GM23248 (cell line): ENCODE measurements at places on chromosomes 3 and 15.

DNA sequence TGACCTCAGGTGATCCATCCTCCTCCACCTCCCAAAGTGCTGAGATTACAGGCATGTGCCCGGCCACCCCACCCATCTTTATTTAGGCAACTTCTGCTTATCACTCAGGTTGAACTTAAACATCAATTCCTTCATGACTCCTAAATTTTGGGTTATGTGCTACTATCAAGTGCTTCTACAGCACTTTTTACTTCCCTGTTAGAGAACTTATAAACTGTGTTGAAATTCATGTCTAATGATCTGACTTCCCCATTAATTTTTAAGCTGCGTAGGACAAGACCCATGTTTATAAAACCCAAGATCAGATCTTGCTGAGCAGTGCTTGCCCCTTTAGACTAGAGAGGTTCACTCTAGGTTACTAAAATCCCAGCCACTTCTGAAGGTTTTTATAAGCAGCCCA is 266.2 kb upstream of the TPRG1 start:
- no peak for DNase-seq

DNA sequence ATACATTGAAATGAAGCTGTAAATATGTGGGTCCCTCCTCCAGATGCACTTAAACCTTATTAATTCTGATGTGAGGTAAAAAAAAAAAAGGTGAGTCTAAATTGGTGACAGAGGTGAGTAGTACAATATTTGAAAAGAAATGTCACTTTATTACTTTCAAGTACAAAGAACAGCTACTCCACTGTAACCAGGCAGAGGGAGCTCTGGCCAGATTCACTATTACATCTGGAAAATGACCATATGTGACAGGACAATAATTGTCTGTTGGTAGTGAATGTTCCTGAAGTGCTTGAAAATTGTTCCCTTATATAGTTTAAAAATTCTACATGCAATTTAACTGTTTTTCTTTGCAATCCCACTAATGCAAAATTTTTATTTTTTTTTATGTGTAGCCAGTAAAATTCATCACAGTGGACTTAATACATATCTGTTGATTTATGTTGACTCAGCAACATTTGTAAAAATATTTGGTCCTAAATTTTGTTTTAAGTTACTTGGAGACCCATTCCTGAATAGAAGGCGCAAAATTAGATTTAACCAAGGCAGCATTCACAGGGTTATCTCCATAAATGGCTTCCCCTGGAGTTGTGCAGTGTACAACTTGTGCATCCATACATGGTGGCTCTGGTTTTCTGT is 231.9 kb upstream of the TBC1D5 start:
- DNase-seq = peak; percentile 12

DNA sequence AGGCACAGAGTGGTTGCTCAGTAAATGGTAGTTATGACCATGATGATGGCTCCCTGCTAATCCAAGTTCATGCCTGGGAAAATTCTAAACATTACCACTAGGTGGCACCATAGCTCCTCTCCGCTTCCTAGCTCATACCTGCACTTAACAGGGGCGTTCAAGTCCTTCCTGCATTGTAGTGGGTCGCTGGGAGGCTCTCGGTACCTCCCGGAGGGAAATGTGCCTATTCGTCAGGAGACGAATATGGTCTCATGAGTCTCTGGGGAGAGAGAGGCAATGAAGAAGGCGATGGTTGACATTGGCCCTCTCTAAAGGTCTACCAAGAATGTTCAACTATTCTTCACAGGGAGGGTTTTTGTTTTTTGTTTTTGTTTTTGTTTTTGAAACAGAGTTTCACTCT is 10.9 kb downstream of the MESP1 start:
- peak; percentile 61 for DNase-seq

DNA sequence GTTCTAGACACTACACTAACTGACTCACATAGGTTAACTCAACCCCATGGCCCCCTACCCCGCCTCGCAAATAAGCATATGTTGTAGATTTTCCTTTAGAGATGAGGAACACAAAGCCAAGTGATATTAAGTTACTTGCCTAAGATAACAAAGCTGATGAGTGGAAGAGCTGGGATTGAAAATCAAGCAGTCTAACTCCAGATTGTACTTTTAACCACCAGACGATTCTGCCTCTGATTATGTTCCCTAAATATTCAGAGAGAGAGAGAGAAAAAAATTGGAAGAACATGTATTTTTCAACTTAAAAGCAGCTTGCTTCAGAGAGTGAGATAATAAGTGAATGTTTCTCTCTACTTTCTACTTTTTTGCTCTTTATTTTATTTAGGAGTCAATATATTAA is 66.9 kb upstream of the THBS1 start:
- no peak for DNase-seq

DNA sequence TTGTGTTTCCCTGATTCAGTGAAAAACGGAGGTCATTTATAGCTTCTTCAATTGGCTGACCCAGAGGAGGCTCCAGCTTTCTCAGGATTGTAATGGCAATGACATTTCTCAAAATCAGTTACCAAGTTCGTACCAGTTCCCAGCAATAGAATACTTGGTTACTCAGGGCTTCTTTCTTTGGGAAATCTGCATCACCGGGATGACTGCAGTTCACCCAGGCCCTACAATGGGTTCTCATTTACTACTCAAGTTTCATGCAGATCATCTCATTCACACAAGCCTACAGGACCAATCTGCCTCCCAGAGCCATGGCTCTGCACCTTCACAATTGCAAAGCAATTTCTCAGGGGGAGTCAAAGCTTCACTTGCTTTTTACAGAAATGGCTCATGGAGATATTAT is 109.6 kb downstream of the FHIT start:
- DNase-seq = no peak

- no peak for DNase-seq
These were observed 523.8 kb downstream of the SOX2 start for GRCh38 chr3:182235504-182235903.

DNA sequence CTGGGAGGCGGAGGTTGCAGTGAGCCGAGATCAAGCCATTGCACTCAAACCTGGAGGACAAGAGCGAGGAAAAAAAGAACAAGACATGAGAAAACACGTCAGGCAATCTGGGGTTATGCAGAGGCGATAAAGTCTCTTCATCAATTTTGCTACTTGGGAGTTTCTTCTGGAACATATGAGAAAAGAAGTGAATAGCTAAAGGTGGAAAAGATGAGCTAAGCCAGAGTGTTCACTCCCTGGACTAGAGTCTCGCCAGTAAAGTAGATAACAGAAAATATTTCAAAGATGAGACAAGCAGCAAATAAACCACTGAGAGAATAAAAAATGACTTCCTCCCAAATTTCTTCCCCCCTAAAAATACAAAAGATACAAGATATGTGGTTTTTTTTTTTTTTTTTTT is 188.4 kb upstream of the HES1 start:
- DNase-seq = no peak

GRCh38 chr3:159664006-159664405 is 324.6 kb upstream of the IL12A start:
- peak; percentile 8 for DNase-seq

GRCh38 chr3:50454481-50455070 is 48.9 kb downstream of the CACNA2D2 start:
- DNase-seq = no peak

DNA sequence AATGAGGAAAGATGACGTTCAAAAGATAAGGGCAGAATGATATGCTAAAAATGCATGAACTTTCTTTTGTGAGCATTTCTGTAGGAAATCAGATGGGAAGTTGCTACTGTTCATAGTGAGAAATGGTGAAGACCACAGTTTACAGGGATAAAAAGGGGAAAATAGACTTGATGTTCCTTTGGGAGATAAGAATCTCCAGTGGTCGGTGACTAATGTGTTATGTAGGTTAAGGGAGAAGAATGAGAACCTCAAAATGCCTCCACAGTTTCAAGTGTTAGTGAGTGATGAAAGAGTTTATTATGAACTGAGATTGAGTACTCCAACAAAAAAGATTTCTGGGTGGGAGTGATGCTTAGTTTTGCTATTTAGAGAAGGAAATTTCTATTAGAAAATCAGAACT is 247.2 kb downstream of the LSAMP start:
- peak; percentile 23 for DNase-seq

GRCh38 chr3:129973853-129974563 is 512 bp upstream of the TRH start:
- DNase-seq = no peak

DNA sequence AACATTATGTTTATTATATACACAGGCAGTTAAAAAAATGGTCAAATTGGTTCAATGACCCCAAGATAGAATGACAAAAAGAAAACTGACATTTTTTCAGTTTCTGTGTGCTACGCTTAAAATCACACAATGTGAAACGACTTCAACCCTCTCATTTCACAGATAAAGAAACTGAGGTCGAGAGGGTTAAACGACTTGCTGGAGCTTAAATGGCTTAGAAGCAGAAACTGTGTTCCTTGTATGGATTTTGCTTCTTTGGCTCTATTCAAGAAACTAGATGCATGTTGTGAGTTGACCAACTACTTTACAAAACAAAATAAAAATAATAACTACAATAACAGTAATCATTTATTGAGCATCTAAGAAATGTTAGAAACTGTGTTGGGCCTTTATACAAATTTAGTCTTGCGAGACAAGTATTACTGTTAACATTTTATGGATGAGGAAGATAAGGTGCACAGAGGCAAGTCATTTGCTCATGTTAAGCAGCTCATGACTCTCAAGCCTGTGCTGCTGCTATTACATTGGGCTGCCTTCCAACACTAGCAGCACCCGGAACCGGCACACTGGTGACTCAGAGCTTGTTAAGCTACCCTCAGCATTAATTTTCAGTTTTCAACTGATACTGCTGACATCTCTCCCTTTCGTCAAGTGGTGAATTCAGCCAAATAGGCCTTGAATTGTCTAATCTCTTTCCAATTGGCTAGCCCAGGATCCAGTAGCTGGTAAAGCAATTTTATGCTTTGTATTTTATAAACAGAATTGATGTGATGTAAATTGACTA is 487.6 kb downstream of the NAALADL2 start:
- DNase-seq = peak; percentile 95

- DNase-seq = peak; percentile 65
These were observed 48.7 kb upstream of the RYK start for GRCh38 chr3:134299185-134299887.

DNA sequence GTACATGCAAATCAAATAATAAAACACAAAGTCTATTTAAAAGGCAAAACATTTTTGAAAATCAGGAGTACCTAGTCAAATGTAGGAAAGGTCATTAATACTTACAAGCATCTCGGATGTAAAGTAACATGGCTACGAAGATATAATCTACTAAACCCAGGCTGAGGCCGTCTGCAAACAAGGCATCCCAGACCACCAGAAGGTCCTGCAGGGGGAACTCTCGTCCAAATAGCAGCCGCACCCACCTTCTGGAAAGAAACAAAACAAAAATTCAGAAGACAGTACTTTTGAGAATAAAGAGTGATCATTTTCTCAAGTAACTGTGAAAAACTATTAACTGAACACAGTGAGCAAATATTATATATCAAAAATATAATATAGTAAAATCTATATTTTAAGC is 423.1 kb downstream of the PLCL2 start:
- DNase-seq = no peak

DNA sequence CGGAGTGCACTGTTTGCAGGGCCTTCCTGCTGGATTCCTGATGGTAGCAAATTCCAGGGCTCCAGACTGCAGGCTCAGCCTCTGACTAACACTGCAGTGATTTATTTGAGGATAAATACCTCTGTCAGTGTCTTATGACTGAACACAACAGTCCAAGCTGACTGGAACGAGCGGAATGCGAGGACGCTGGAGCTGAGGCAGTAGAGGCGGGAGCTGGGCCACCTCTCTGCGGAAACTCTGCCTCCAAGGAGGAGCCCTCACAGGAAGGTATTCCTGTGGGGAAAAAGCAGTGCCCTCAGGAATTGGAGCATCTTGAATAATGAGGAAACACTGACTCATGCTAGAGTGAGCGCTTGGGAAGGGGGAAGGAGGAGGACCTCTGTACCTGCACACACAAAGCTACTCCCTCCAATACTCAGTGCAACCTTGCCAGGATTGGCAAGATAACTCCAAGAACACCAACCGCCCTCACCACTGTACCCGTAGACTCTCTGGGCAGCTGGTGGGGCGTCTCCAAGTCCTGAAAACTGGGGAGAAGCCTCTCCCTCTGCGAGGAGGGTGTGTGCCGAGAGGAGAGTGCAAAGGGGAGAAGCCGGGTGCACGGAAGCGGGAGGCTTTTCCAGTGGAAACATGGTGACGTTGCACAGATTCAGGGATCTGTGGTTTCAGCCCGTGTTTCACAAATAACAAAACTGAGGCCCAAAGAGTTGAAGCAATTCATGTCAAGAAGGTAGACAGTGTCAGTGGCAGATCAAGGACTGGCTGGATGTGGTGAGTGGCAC is 43.0 kb downstream of the VGLL4 start:
- DNase-seq = peak; percentile 99

- DNase-seq = no peak
These were observed 196.7 kb downstream of the PDE8A start for GRCh38 chr15:85178308-85178707.

GRCh38 chr15:92112180-92112579 is 258.7 kb downstream of the SLCO3A1 start:
- DNase-seq = peak; percentile 74

- no peak for DNase-seq
These were observed 291.3 kb upstream of the TRIM42 start for GRCh38 chr3:140386357-140387100.

GRCh38 chr3:123733805-123734526 is 149.1 kb upstream of the HACD2 start:
- peak; percentile 89 for DNase-seq

DNA sequence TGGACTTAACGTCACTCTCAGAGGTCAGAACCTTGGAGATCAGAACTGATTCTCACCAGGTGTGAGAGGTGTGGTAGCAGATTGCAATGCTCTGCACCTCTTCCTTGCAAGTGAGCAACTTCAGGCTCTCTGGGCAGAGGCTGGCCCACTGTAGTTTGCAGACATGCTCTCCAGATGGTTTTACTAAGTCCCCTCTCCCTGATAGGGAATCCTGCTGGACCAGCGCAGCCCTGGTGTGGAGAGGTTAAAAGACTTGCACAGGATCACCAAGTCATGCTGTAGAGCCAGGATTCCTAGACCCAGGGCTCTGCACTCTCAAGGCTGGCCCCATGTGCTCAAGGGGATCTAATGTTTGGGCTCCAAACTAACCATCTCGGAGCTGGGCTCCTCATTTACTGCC is 62.2 kb downstream of the RPL39L start:
- DNase-seq = no peak

DNA sequence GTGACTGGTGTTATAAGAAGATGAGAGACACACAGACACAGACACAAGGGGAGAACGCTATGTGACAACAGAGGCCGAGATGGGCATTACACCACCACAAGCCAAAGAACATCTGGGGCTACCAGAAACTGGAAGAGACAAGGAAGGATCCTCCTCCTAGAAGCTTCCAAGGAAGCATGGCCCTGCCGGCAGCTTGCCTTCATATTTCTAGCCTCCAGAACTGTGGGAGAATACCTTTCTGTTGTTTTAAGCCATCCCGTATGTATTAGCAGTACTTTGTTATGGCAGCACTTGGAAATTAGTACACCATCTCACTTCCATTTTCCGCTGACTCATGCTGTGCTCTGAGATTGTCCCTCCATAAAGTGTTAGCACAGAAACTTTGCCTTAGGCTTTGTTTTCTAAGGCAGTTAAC is 38.7 kb upstream of the CA12 start:
- DNase-seq = peak; percentile 49

- no peak for DNase-seq
These were observed 100.7 kb downstream of the GADL1 start for GRCh38 chr3:30793740-30794139.
